Breast epithelium (tissue), 4 donors: ENCODE measurements at places on chromosomes 13 and 19. TPM values are rescaled to one million over a fixed set of nuclear protein-coding genes. Genes with fewer than 3 reads are reported as not detected.

The TNNT1 gene
- 3.7 TPM for total RNA-seq

The CASP14 gene
- not detected for total RNA-seq

- DNase-seq: no peak
Observed at GRCh38 chr13:39375601-39376000, 227.4 kb downstream of the LHFPL6 start.

The MAST1 gene
- not detected for total RNA-seq

The CEACAM20 gene
- total RNA-seq: not detected

GRCh38 chr13:36157480-36157879 lies 26.3 kb upstream of the DCLK1 start:
- no peak for DNase-seq

DNA sequence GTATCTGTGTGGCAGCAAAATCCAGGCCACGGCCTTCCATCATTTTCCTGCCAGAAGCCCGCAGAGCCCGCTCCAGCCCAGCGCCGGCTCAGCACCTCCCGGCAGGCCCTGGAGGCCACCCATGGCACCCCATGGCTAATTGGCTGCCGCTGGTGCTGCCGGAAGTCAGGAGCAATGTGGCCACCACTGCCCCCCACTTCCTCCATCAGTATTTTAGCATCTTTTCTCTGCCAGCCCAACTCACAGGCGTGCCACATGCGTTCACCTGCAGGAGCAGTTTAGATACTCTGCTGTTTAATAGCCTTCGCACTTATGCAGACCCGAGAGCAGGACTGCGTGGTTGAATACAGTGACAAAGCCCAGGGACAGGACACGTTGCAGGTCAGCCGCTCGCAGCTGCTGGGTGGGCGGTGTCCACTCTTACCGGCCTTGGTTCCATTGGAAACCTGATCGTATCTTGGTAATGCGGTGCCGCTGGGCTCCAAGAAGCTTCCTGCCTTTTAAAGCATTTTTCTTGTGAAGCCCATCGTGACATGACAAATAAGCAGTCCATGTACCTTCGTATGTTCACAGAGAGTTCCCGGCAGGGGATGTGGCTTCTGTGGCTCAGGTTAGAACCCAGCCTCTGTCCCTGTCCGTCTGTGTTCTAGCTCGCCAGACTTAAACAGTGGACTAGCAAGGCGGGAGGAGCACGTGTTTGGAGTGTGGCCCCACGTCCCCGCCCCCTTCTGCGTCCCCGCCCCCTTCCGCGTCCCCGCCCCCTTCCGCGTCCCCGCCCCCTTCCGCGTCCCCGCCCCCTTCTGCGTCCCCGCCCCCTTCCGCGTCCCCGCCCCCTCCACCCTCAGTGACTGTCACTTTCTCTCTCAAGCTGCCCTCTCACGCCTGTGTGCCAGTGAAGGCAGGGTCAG lies 162.0 kb upstream of the SOX1 start:
- no peak for DNase-seq

DNA sequence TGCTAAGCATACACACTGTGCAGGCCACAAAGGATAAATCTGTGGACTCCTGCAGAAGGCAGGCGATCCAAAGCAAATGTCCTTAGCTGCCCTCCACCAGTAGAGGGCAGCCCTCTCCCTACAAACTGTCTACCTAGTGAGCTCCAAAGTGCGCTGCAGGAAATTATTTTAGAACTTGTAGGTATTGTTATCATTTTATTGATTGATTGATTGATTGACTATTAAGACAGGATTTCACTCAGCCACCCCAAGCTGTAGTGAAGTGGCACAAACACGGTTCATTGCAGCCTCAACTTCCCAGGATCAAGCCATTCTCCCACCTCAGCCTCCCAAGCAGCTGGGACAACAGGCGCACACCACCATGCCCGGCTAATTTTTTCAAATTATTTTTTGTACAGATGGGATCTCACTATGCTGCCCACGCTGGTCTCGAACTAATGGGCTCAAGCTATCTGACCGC lies 37.3 kb downstream of the RNF6 start:
- peak; percentile 40 for DNase-seq

DNA sequence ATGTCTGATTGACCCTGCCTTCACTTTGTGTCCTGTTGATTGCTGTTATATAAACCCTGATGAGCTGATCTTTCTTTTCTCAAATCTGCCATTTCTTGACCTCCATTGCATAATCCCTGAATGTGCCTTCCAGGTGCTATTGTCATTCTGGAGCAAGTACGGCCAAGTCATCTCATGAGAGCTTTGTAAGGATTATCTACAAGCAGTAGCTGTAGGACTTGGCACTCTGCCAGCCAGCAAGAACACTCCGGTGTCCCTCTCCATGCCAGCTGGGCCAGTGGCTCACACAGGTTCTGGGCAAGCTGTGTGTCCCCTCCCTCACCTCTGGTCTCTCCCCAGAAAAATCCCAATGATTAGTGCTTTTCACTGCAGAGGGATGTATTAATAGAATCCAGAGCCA lies 348.1 kb downstream of the FOXO1 start:
- DNase-seq: peak; percentile 46

The SMIM24 gene
- not detected for total RNA-seq

DNA sequence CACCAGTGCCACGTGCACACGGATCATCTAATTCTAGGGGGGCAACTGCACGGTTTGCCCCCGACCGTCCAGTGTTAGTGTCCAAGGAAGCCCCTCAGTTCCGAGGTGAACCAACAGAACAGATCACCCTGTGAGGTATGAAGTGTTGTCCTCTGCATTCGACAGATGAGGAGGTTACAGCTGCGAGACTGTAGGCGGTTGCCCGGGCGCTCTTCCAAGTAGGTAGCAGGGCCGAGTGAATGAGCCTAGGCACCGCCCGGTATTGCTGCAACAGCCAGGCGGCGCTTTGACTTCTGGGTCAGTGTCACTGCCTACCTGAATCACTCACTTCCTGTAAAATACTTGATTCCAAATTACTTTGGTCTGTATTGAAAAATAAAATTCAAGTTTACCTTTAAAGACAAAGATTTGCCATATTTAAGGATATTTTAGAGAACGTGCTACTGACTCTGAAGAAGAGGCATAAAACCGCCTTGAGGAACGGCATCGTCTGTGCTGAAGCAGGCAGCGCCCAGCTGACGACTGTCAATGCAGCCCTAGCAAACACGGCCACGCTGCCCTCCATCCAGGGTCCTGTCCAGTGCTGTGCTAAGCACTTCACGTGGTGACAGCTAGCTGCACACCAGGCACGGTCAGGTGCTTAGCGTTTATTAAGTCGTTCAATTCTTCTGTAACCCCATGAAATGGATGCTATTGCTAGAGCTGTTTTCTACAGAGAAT lies 19.3 kb upstream of the RASA3 start:
- no peak for DNase-seq

DNA sequence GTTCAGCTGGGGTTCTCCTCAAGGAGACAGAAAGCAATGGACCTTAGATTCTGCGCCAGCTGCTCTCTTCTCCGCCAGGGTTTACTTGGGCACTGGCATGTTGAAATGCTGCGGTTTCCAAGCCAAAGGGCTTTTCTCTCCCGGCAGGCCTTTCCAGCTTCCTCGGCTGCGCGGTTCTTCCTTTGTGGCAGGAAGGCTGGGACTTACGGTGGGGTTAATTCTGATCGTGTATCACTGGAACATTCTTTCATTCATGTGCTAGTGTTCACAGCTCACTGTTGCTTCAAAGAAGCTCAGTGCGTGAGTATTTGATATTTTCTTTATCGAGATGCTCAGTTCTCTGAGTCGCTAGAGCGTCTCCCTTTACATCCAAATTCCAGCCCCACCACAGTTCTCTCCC lies 723.2 kb downstream of the UQCRFS1 start:
- DNase-seq: no peak

DNA sequence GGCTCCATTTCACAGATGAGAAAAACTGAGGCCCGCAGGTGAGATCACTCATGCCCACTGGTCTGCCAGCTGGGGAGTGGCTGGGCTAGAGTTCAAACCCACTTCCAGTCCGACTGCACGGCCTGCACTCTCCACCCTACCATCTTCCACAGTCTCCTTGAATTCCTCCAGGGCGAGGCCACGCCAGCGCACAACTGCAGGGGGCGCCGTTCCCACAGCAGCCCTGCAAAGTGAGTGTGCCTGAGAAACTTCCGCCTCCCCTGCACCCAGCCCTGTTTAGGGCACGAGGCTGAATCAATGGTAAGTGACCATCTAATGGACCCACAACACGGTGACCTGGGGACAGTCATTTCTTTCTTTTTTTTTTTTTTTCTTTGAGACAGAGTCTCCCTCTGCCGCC lies 829 bp upstream of the ATCAY start:
- DNase-seq: no peak

DNA sequence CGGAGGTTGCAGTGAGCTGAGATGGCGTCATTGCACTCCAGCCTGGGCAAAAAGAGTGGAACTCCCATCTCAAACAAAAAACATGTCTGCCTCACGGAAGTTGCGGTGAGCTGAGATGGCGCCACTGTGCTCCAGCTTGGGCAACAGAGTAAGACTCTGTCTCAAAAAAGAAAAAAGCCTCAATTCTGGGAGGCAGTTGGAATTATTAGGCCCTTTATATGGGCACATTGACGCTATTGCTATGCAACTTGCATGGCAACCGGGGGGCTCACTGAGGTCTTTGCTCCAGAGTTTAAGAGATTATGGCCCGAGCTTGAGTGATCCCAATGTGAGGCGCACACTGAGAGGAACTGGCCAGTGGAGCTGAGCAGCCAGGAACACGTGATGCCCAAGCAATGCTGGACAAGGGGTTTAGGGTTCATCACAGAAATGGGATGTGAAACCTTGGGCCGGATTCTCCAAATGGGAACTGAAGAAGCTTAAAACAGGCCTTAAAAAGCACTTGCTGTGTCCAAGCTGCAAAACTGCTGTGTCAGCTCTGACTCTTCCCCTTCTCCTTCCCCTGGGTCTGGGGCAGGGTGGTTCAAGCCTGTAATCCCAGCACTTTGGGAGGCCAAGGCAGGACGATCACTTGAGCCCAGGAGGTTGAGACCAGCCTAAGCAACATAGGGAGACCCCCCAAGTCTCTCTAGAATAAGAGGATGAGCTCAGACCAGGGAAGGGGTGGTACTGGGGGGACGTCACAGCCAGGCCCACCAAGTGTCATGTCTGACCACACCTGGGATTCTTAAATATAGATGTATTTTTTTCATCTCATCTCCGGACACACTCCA lies 2.5 kb downstream of the FTL start:
- no peak for DNase-seq

DNA sequence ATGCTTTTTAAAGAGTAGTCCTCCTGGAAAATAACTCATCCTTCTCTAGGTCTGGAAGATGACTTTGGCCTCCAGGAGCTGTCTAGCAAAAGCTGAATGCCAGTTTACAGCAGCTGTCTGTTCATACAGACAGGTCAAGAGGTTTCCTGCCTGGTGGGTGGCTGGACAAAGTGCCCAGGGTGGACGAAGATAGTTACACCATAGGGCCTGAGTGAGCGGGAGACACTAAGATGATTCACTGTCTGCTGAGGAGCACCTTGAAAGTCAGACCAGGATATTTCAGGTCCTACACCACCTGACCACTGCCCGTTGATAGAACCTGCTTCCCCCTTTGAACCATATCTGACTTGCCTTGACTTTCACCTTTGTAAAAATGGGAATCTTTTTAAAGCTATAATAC lies 49.2 kb upstream of the RCBTB2 start:
- no peak for DNase-seq

GRCh38 chr13:42066542-42066941 lies 18.1 kb downstream of the DGKH start:
- DNase-seq: no peak

The ZNF709 gene
- 6.2 TPM for total RNA-seq

DNA sequence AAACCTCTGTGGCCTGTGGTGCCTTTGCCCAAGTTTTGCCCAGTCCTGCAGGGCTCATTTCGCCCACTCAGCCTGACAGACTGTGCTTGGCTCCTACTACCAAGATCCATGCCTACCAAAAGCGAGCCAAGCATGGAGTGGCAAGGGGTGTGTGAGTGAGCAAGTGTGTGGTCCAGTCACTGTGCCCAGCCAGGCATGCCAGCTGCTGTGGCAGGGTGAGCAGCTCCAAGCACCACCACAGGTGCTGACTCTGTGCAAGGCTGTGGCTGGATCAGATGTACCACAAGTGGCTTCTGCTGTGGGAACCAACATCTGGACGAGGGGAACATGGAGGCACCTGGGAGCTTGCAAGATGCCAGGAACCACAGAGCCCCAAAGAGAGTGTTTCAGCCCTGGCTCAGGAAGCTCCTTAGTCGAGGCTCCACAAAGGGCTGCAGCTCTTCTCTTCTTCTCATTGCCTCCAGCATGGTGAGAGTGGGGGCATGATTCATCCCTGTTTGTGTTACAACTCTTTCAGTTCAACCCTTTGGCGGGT lies 1564.2 kb upstream of the MIR17HG start:
- DNase-seq: no peak

GRCh38 chr13:43376596-43376995 lies 353.2 kb downstream of the DNAJC15 start:
- DNase-seq: no peak

DNA sequence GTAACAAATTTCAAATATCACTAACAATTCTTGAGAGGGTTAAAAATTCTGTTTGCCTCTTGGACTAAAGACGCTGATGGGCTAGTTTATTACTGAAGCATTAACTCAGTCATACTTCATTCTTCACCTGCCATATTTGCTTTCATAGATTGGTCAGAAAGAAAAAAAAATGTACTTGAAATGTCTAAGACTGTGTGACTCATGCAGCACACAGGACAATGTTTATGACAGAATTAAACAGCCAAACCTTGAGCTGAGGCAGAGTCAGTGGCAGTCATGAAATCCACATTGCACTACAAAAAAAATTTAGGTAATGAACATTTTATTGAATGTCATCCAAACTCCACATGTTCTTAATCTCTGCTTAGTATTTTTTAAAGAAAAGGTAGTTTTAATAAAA lies 135.6 kb downstream of the PRR20E start:
- DNase-seq: no peak

The COX7A1 gene
- total RNA-seq: 69.3 TPM

DNA sequence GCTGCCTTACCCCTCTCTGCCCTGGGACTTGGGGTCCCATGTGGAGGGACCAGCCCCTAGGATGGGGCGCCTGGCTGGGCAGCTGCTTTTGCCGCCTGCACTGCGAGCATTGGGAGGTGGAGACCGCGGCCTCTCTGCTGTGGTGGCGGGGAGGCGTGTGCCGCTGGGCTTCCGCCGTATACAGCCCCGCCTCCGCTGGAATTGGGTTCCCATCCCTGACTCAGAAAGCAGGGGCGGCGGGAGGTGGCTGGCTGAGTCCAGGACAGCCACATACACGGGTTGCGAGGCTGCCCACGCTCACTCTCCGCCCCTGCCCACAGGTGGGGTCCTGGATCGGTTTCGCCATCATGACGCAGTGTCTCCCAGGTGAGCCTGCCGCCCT lies 6.6 kb downstream of the NDUFB7 start:
- no peak for DNase-seq

The GAPDHS gene
- not detected for total RNA-seq
